Effector CD8-positive, alpha-beta T cell (primary cell): ENCODE measurements at places on chromosomes 6 and 20.

DNA sequence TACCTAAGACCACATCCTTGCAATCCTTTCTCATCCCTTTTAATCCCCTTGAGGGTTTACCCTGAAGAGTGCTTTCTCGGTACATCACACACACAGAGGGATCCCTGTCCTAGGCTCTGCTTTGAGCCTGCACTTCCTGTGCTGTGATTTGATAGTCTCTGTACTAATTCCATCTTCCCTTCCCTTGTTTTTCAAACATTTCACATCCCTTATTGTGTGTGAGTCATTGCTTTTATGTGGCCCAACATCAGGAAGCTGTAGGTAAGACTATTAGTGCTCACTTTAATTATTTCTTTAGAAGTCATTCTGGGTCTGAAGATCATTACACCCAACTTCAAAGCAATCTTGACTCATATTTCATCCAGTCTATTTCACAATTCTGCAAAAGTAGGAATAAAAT, 57.2 kb upstream of the ANKEF1 start:
- no peak for DNase-seq

- no peak for DNase-seq
Measured at GRCh38 chr20:33372993-33373441, 28.3 kb downstream of the CDK5RAP1 start.

- no peak for DNase-seq
Measured at GRCh38 chr20:33838035-33838864, 27.1 kb downstream of the CHMP4B start.

- no peak for DNase-seq
Measured at GRCh38 chr20:46488451-46488850, 24.9 kb downstream of the ZNF334 start.

DNA sequence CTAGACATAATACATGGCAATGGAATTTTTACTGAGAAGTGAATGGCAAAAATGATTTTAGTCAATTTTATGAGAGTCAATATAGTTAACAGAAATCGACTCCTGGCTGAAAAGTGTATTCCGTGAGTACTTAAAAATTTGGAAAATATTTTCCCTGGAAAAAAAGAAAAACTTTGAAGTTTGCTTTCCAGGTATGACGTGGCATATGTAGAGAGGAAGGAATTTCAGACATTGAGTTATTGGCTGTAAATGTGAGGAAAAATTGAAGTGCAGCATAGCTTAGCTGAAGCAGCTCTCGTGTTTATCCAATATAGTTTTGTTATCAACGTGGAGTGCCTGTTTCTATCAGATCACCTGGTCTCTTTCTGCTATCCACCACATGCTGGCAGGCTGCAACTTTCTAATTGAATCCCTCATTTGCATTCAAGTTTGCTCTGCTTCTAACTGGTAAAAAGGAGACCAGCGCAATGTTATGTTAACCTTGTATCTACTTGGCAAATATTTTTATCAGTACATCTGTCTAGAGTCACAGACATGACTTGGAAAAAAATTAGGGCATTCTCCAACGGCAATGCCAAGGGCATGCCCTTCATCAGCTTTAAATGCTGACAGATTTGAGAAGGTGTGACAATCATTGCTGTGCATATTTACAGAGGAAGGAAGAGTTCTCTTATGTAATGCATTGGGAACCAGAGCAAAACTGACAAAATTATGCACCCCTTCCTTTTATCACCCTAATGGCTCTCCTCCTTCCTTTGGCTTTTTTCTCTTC, 1102.8 kb upstream of the FLRT3 start:
- DNase-seq: no peak

DNA sequence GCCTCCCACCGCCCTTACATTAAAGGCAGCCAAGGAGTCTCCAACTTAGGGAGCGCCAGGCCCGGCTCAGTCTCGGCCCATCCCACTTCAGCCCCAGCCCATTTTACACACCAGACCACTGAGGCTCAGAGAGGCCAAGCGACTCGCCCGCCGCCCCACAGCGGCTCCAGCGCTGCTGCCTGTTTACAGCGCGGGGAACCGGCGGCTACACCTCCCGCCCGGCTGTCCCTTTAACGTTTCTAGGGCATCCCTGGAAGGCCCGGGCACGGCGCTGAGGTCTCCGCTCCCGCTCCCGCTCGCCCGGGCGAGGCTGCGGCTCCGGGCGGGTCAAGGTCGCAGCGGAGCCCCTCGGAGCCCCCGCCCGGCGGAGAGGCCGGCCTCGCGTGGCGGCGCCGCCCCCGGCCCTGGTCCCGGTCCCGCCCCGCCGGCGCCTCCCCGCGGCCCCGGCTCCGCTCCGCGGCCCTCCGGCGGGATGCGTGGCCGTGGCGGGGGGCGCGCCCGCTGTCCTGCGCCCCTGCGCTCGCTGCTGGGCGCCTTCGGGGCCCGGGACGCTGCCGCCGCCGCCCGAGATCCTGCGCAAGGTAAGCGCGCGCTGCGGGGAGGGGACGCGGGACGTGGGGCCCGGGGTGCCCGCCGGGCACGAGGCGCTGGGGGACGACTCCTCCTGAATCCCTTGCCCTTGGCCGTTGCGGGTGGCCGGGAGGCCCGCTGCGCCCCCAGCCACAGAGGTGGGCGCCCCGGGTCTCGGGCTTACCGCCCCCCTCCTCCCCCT, 27.1 kb upstream of the PHACTR3 start:
- no peak for DNase-seq

- DNase-seq: no peak
Measured at GRCh38 chr20:43667341-43668132, 623 bp downstream of the MYBL2 start.
